Activated naive CD4-positive, alpha-beta T cell treated with anti-CD3 and anti-CD28 coated beads, Interleukin-2, amount 10 ng/mL, durations not matched to agents 5 hours and 36 hours (primary cell): ENCODE measurements at places on chromosomes 5 and 9. TPM values are rescaled to one million over a fixed set of nuclear protein-coding genes. Genes with fewer than 3 reads are reported as not detected.

Gene FBXL7
- total RNA-seq = not detected

Gene SPINK13
- not detected for total RNA-seq

Gene FUT7
- total RNA-seq = 2.4 TPM

Gene TYRP1
- total RNA-seq = not detected

Gene BRINP1
- not detected for total RNA-seq

Gene CTXN3
- total RNA-seq = not detected

Gene SPINK6
- not detected for total RNA-seq

Gene OGN
- not detected for total RNA-seq

Gene SURF4
- 127 TPM for total RNA-seq

Gene IFNB1
- not detected for total RNA-seq

Gene REEP2
- total RNA-seq = 1.1 TPM

Gene CCDC192
- total RNA-seq = not detected

Gene ORM2
- total RNA-seq = not detected

Gene MYOZ3
- total RNA-seq = not detected

Gene PPP1R26
- total RNA-seq = 0.10 TPM

Gene B4GALT1
- 44.2 TPM for total RNA-seq

Gene JAKMIP2
- total RNA-seq = 0.48 TPM

Gene HABP4
- total RNA-seq = 7.6 TPM

Gene MARCOL
- total RNA-seq = not detected

Gene FGD3
- total RNA-seq = 155 TPM
